ENCODE measurements at places on chromosomes 7 and 10.

- no peak for DNase-seq
Measured at GRCh38 chr10:77245953-77246352, 391.7 kb downstream of the KCNMA1 start.

DNA sequence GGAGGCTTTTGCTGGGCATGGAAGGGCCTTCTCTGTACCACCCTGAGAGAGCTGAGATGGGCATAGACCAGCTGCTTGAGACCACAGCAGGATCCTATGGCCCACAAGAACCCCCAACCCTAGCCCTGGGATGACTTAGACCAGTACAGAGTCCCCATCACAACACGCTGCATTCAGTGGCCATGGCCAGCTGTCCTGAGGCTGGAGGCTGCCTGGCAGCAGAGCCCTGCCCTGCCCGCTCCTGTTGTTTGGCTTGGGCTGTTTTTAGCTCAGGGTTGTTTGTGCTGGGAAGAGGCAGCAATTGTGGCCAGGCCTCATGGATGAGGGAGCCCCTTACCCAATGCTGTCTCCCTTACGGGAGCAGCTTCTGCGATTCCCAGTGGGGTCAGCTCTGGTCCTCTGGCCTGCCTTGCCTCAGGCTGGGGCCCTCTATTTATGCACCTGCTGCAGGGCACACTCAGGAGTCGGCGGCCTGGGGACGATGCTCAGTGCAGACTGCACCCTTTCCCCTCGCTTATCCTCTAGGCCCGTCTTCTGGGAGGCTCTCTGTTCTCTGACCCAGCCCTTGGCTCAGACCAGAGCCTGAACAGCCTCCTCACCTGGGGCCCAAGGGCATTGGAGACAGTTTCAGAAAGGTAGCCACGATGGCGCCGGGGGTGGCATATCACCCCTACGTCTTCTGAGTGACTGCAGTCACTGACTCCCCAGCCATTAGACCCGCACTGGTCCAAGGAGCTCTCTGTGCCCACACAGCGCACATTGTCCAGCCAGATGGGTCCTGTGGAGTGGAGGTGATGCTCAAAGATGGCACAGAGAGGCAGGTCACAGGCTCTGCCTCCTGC, 6.3 kb downstream of the LOXL4 start:
- no peak for DNase-seq

DNA sequence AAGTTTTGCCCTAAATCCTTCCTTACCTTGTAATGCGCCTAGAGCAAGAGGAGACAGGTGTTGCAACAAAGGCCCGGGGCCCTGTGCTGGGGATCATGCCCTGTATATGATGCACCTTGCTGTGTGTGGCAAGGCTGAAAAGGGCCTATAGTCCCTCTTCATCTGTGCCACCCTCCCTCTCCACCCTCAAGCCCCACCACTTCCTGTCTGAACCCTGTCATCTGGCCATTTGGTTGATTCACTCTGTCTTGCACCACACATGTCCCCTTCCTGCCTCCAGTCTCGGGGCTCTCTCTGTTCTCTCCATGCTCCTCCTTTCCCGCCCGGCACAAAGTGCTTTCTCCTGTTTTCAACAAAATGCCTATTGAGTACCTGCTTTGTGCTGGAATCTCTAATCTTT, 11.5 kb upstream of the MALSU1 start:
- DNase-seq: no peak

GRCh38 chr7:134504660-134505164, 22.7 kb upstream of the AKR1B10 start:
- no peak for DNase-seq

- no peak for DNase-seq
Measured at GRCh38 chr10:34288634-34289033, 526.5 kb downstream of the PARD3 start.

- no peak for DNase-seq
Measured at GRCh38 chr7:77282897-77283296, 83.3 kb upstream of the FGL2 start.

DNA sequence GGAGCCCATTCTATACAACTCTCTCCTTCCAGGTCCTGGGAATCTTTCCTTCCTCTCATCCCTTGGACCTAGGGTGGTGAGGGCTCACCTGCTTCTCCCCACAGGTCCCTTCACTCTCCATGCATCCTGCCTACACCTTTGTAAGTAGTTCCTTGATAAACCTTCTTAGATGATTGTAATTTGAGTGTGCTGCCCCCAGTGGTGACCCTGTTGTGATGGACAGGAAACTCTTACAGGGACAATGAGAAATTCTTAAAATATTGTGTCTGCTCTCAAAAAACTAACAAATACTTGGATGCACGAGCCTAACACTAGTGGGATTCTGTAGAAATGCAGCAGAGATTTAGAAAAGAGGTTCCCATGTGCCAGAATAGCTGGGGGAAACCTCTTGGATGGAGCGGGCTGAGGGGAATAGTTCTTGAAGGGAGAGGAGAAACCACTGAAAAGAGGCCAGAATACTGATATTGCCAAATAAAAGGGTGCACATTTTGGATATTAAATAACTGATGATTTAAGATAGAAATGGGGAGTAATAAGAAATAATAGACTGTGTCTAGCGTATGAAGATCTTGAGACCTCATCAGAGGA, 6.7 kb upstream of the PAXIP1 start:
- DNase-seq: peak; percentile 33

DNA sequence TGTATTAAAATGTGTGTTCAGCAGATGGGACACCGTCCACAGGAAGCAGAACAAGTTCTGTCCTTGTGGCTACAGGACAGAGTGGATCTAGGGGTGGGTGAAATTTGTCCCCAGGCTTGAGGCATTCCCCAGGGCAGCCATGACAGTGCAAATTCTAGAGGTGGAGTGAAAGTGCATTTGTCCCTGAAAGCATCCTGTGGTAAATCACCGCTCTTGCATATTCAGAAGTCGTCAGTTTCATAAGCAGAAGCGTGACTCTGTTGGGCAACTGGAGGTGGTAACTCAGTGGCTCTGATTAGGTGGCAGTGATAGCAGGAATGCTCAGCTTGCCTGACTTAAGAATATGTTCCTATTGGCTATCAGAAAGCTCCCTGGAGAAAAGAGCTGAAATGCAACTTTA, 96.6 kb downstream of the SNX10 start:
- no peak for DNase-seq

DNA sequence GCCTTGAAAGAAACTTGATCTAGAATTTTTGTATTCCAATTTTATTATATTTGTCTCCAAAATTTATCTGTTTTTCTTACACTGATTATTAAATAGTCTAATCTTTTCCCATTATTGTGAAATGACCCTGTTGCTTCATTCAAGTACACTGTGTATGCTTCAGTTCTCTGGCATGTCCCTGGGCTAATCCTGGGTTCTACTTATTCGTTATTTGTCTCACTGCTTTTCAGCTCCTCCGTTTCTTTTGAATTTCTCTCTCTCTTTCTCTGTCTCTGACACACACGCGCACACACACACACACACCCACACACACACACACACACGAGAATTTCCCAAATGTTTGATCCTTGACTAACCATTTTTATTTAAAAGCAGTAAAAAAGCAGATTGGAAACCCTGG, 768.6 kb downstream of the NRG3 start:
- no peak for DNase-seq

DNA sequence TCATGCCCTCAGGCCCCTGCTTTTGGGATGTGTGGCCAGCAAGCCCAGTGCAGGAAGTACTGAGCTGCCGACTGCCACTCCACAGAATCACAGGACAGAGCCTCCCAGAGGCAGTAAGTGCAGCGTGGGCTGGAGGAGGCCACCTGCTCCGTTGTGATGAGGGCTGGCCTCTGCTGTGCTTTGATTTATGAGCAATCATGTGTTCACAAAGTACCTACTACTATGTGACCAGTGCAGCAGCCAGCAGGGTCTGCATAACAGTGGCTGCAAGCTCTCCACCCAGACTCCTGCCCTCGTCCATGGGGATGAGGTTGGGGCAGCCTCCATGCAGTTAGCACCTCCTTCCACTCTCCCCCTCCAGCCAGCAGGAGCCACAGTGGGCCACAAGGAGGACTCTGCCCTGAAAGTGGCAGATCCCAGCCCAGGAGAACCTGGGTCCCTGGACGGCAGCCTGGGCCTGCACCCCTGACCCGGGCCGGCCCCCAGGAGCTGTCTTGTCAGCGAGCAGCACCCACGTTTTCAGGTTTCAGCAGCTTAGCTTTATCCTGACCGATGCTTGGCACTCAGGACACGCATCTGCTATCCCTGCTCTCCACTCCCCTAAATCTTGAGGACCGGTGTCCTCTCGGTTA, 37.7 kb upstream of the INSIG1 start:
- no peak for DNase-seq

GRCh38 chr7:153829525-153829924, 222.7 kb upstream of the DPP6 start:
- DNase-seq: no peak

DNA sequence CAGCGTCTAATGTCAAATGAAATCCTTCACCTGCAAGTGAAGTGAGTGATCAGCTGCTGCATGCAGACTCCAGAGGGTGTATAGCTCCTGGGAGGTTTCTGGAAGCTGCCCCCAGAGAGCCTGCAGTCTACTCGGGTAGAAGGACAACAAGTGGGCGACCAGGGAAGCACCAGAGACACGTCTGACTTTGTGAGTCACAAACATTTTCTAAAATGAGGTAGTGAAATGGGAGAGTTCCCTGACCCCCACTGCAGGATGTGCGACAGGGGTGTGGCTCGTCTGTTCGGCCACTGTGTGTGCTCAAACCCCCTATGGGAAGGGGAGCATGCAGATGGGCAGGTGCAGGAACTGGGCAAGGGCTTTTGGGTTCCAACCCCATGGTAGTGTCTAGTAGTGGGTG, 177.1 kb upstream of the PRKCQ start:
- DNase-seq: no peak

DNA sequence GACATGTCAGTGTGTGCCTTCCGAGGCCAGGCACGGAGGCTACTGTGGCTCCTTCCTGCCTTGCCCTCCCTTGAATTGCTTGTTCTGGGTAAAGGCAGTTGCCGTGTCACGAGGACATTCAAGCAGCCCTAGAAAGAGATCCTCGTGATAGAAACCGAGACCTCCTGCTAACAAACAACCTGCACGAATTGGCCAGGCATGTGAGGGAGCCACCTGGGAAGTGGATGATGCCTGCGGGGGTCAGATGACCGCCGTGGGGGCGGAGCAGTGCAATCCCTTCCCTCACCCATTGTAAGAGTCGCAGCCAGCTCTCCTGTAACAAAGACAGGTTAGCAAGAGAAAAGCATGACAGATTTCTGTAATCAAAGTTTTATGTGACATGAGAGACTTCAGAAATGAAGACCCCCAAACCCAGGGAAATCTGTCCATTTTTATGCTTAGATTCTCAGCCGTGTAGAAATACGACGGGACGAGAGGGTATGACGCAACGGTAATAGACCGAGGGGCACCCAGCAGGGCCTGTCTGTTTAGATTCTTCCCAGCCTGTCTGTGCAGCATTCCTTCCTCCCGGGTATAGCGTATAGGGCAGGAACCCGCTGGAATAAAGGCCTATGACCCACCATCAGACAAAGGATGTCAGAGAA, 241.7 kb downstream of the GATA3 start:
- no peak for DNase-seq

- DNase-seq: no peak
Measured at GRCh38 chr10:59432207-59432900, 70.0 kb upstream of the FAM13C start.

DNA sequence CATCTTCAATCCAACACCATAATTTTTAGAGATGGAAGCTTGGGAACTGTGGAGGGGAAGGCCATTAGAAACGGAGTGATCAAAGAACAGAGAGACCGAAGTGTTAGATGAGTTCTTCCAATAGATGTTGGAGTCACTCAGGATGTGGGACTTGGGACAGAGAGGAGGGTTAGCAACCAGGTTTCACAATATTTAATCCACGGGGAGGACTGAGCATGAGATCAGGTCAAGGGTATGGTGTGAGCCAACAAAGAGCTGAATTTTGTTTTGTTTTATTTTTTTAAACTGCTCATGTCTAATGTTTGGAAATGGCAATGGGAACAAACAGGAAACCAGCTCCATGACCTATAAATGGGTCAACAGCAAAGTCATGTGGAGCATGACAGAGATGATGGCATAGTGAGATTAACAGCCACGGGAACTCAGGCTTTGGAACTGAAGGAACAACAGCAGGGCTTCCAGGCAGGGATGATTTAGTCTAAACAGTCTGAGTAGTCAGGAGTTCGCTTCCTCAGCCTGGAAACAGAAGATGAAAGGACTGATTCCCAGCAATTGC, 38.9 kb upstream of the AMPH start:
- DNase-seq: no peak

DNA sequence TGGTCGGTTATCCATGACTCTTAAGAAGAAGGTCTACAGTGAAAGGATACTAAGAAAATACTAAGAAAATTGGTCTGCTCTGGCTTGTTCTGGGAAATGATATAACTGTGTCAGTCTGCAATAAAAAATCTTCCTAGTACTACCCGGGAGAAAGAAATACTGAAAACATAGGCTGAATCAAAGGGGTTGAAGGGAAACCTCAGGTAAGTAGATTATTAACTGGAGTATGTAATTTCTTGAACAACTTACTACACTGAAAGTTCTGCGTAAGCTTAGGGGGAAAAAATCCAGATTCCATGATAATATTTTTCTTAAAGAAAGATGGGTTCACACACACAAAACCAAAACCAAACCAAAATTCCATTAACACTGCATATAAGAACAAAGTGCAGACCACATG, 143.3 kb downstream of the KMT2E start:
- no peak for DNase-seq

GRCh38 chr7:33276325-33276724, 147.0 kb downstream of the BBS9 start:
- DNase-seq: no peak

DNA sequence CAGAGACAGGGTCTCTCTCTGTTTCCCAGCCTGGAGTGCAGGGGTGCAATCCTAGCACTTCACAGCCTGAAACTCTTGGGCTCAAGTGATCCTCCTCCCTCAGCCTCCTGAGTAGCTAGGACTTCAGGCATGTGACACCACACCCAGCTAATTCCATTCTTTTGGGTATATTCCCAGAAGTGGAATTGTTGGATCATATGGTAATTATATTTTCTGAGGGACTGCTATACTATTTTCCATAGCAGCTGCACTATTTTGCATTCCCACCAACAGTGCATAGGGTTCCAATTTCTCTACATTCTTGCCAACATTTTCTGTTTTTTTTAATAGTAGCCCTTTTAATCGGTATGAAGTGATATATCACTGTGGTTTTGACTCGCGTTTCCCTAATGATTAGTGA, 30.0 kb upstream of the RAB11FIP2 start:
- no peak for DNase-seq

GRCh38 chr10:119852822-119853221, 19.8 kb downstream of the MCMBP start:
- no peak for DNase-seq

DNA sequence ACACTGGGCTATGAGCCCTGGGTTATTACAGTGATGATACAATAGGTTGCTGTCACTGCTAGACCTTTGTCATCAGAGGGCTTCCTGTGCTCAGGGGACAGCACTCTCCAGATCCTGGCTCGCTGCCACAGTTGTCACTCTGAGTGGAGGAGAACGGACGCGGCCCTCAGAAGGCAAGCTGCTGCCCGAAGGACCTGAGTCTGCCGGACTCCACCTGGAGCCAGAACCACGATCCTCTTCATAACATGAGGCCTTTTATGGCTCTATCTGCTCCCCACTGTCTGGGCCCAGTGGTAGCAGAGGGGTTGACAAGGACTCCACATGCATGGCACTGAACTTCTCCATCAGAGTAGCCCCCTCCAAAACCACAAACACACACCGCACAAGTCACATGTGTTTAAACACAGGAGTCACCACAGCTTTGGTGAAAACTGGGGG, 94.7 kb upstream of the EFCAB10 start:
- DNase-seq: peak; percentile 65

- no peak for DNase-seq
Measured at GRCh38 chr7:150340024-150340749, 1.2 kb downstream of the RARRES2 start.

Measured in CD4-positive, alpha-beta T cell treated with Interleukin-1 beta for 1 hour (primary cell).